Heart left ventricle (tissue), 16 donors: ENCODE measurements at places on chromosomes 1 and 21. TPM values are rescaled to one million over a fixed set of nuclear protein-coding genes. Genes with fewer than 3 reads are reported as not detected.
A peak's percentile ranks its signal among the peaks of the same experiment; 100 is the strongest.

- H3K36me3 ChIP-seq = no peaks in the 10 kb centered on the region
- no peak for DNase-seq
- no peak overlapping the region for H3K4me3 ChIP-seq
These were observed 16.0 kb upstream of the GCLM start for GRCh38 chr1:93925206-93925605.

GRCh38 chr1:201721082-201722049, 107.6 kb upstream of the IPO9 start:
- H3K4me1 ChIP-seq = peaks cover 86% of the 10 kb centered on the region
- peak overlapping the region; percentile 86 for H3K27ac ChIP-seq
- H3K4me3 ChIP-seq = no peak overlapping the region
- DNase-seq = no peak

GRCh38 chr1:206493279-206493678, 14.1 kb upstream of the RASSF5 start:
- no peaks in the 10 kb centered on the region for H3K27me3 ChIP-seq
- no peak overlapping the region for H3K4me3 ChIP-seq
- no peak for DNase-seq
- no peak overlapping the region for H3K27ac ChIP-seq
- H3K36me3 ChIP-seq = no peaks in the 10 kb centered on the region

The SLC2A5 gene
- total RNA-seq = 10.1 TPM

The ACTN2 gene
- 2,848 TPM for total RNA-seq

GRCh38 chr1:31746687-31747086, 17.5 kb downstream of the ADGRB2 start:
- no peaks in the 10 kb centered on the region for H3K36me3 ChIP-seq
- no peak overlapping the region for H3K27ac ChIP-seq
- no peak for DNase-seq
- H3K27me3 ChIP-seq = no peaks in the 10 kb centered on the region
- H3K4me1 ChIP-seq = no peaks in the 10 kb centered on the region
- no peak overlapping the region for H3K4me3 ChIP-seq

DNA sequence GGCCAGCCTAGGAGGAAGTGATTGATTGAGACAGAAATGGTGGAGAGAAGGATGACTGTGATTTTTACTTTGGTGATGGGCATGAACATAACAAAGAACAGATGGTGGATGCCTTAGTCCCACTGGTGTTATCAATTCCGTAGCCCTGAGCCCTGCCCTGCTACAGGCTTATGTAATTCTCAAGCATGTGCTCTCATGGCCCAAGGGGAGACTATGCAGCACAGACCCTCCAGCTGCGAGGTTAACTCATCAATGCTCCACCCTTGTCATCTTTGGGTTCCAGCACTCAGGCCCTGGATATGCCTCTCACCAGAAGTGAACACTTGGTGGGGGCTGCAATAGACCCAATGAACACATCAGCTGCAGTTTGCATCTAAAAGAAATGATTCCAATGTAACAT, 62.7 kb upstream of the LRRC8D start:
- DNase-seq = no peak
- H3K36me3 ChIP-seq = no peaks in the 10 kb centered on the region
- no peaks in the 10 kb centered on the region for H3K27me3 ChIP-seq
- H3K27ac ChIP-seq = peak overlapping the region; percentile 61
- H3K4me1 ChIP-seq = peaks cover 57% of the 10 kb centered on the region

The RAD54L gene
- 1.6 TPM for total RNA-seq

- no peaks in the 10 kb centered on the region for H3K4me1 ChIP-seq
- no peaks in the 10 kb centered on the region for H3K36me3 ChIP-seq
- H3K27ac ChIP-seq = no peak overlapping the region
- peaks cover 3% of the 10 kb centered on the region for H3K27me3 ChIP-seq
- no peak overlapping the region for H3K4me3 ChIP-seq
These were observed 53.8 kb upstream of the CFAP126 start for GRCh38 chr1:161421456-161421855.

The SLC6A17 gene
- total RNA-seq = 0.50 TPM
